Renal pelvis (tissue), 12 donors: ENCODE measurements at places on chromosomes 6 and 20. TPM values are rescaled to one million over a fixed set of nuclear protein-coding genes. Genes with fewer than 3 reads are reported as not detected.

GRCh38 chr20:44069203-44070011 lies 117.6 kb downstream of the JPH2 start:
- no peak for DNase-seq

Gene MICAL1
- polyA plus RNA-seq: 25.8 TPM

- DNase-seq: no peak
Observed at GRCh38 chr6:156425359-156426020, 351.7 kb upstream of the ARID1B start.

Gene AKAP7
- 12.1 TPM for polyA plus RNA-seq

GRCh38 chr6:94955156-94955555 lies 622.2 kb upstream of the MANEA start:
- DNase-seq: no peak

DNA sequence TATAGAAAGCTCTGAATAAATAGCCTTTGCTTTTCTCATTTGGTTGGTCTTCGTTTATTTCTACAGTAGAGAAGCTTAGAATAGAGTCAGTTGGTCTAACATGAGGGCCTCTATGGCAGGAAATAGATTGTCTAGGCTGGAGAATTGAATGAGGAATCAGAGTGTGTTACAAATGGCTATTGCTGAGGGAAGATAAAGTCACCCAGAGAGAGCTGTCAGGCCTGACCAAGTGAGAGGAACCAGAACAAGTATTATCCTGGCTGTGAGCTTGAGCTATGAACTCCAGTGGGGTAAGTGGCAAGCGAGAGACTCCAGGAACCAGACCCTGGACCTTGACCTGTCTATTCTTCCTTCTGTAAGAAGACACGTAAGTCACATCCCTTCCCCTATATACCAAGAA lies 353.1 kb downstream of the CD83 start:
- DNase-seq: no peak

Gene ELOVL4
- 2.4 TPM for polyA plus RNA-seq

Gene BANF2
- polyA plus RNA-seq: not detected
